ENCODE measurements at places on chromosomes 1 and 21.

DNA sequence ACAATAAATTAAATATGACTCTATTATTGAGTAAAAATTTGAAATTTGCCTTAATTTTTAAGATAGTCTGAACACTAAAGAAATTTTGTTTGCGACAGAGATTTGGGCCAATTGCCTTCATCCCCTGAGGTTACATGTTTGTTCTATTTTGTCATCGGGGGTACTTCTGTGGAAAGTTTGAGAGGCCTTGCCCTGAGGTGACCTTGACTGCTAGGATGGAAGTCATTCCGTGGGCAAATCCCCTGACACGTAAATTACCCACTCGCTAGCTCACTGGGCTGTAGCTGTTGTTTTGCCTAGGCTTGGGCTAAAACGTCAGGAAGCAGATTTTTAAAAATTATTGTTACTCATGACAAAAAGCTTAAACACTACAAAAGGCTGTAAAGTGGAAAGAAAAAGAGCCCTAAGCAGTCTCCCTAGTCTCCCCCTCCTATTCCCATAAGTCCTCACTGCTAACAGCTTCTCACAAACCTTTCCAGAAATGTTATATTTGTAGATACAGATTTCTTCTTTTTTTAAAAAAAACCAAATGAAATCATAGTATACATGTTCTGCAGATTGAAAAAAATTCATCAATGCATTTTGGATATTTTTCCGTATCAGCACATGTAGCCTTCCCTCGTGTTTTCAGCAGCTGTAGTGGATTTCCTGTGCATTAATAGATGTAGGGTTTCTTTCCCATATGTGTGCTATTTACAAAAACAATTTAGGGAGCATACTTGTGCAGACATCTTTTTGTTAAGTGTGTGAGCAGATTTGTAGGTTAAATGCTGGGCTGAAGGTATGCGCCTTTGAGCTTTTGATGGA is 142.7 kb downstream of the MRPS6 start:
- no peak for DNase-seq

DNA sequence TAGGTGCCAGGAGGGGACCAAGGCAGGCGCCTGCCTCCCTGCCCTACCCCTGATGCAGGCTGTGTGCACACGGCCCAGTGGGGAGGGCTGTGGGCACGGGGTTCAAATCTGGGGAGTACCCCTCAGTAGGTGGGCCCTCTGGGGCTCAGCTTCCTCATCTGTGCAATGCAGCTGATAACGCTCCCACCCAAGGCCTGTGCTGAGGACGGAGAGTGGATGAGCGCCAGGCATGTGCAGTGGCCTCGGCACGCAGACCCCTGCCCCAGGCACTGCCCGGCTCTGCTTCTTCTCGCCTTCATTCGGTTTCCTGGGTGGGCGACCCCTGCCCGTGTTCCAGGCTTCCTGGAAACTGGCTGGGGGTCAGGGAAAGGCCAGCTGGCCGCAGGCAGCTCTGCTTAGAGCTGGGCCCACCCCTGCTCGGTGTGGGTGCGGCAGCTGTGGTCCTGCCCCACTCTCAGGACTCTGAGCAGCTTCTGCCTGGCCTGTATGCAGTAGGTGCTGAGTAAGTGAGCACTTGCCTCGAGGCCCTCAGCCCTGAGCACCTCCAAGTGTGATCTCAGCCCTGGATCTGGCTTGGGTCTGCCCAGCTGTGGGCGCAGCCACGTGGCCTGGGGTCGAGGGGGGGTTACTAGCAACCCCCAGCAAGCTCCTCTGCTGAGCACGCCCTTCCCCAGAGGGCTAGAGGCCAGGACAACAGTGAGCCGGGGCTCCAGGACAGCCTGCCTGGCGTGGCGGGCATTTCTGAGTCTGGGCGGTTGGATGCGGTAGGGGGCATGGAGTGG is 11.9 kb upstream of the TNFRSF14 start:
- DNase-seq = no peak

DNA sequence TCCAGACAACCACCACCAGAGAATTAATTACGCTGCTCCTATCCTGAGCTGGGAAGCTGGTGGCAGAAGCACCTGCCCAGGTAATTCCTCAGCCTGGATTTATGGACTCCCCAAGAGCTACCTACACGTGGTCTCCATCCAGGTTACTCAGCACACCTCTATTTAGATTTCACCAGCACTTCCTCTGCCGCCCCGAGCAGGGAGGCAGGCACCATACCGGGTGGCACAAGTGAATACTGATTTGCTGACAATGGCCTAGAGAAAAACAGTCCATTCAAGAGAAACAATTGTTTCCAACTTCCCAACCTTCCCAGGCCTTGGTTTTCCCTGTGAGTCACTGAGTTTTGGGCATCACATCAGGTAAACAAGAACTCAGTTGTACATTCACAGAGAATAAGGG is 134.3 kb downstream of the MATN1 start:
- no peak for DNase-seq

- DNase-seq = no peak
Observed at GRCh38 chr1:53869454-53870117, 20.0 kb downstream of the YIPF1 start.

GRCh38 chr1:4673494-4673893 is 19.1 kb downstream of the AJAP1 start:
- DNase-seq = no peak

- DNase-seq = no peak
Observed at GRCh38 chr1:162835157-162835899, 25.6 kb downstream of the CCDC190 start.

- peak; percentile 84 for DNase-seq
Observed at GRCh38 chr1:17437580-17438317, 1.7 kb downstream of the RCC2 start.

DNA sequence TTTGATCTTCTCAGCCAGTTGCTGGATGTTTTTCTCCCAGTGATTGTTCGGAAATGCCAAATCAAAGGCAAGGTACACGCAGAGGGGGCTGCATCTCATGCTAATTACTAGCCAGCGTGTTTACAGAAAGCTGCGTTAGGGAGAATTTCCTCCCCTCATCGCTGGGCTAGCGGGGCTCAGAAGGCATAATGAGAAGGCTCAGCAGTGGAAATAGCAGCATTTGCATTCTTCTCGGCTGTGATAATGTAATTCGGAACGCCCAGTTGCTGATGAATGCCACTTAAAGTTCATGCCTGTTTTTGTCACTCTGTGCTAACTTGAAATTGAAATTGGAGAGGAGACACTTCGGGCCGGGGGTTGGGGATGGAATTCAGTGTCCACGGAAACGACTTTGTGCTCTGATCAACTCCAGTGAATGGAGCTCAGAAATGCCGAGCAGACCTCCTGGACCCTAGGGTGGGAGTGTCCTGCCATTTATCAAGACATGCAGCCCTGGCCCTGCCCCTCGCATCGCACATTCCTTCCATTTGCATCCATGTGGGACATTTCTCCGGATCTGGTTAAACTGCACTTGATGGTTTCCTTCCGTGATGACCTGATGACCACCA is 313.4 kb upstream of the C1orf174 start:
- DNase-seq = no peak

DNA sequence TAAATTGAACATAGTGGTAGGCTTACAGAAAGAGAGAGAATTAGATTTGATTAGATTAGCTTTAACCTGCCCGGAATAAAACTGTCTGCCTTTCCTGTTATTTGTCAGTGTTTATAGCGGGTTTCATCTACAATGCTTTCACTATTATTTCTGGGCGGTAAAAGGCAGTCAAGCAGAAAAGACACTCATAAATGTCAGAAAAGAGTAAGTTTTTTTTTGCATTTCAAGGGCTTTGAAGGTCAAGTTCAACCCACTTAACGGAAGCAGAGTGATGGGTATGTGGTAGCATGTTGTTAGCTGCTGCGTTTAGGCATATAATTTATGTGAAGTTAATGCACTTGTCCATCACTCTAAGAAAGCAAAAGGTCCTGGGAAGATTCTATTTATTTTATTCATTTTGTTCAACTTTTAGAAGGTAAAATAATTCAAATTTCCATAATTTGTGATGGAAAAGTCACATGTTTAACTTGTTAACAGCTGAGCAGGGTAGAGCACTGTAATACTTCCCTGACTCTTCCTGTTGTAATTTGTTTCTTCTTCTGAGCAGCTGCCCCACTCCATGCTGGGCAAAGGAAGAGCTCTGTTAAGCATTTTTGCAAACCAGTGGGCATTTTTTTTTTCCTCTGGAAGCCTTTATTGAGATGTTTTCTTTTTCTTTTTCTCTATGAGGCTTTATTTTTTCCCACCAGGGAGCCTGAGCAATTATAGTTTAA is 220.1 kb downstream of the ST6GALNAC3 start:
- peak; percentile 28 for DNase-seq

DNA sequence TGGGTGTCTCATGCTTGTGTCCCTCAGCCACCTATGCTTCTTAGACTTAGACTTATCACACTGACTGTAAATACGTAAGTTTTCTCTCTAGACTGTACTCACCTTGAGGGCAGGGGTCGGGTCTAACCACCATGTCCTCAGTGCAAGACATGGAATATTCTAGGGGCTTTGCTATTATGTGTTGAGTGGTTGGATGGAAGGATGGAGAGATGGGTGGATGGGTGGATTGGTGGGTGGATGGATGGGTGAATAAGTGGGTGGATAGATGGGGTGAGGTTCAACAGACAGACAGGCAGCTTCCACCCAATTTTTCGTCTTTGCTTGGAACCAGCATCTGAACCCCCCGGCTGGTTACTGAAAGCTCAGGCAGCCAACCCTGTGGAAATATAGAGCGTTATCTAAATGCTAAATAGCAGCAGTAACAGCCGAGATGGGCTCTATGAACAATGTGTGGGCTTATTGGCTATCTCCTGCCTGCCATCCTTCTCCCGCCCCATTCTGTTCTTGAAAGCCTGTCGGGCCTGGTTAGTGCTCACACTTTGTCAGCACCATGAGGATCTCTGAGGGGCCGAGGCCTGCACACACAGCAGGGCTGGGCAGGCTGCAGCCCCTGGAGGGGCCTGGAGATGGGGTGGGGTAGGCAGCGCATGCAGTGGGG is 130.7 kb downstream of the ACTL8 start:
- no peak for DNase-seq

- DNase-seq = peak; percentile 88
Observed at GRCh38 chr1:153510984-153511410, 24.8 kb downstream of the S100A6 start.

DNA sequence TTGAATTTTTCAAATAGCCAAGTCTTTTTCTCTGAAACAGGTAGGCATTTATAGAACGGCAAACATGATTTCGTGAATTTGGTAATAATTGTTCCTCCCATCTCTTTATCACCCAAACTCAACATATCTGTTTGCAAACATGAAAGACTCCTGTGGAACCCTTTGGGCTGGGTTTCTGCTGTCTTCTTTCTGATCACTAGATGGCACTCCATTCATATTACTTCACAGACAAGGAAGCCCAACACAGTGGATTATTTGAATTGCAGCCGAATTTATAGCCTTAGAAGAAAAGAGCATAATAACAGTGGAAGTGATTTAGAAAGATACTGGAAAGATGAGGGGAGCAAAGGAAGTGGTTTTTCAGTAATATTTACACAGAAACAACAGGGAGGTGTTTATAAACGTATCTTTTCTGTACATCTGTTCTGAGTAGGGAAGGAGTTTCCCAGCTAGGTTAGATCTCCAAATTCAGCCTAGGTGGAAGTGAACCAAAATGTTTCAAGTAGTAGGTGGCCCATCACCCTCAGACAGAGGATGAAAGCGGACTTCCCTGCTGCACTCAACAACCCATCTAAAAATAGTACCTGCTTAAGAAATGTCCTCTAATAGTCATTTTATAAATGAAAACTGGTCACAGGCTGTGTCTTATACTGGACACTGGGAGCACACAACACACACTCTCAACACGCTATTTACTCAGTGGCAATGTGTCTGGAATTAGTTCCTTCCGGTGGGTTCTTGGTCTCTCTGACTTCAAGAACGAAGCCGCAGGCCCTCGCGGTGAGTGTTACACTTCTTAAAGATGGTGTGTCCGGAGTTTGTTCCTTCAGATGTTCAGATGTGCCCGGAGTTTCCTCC is 67.6 kb downstream of the MAP3K21 start:
- DNase-seq = peak; percentile 76

DNA sequence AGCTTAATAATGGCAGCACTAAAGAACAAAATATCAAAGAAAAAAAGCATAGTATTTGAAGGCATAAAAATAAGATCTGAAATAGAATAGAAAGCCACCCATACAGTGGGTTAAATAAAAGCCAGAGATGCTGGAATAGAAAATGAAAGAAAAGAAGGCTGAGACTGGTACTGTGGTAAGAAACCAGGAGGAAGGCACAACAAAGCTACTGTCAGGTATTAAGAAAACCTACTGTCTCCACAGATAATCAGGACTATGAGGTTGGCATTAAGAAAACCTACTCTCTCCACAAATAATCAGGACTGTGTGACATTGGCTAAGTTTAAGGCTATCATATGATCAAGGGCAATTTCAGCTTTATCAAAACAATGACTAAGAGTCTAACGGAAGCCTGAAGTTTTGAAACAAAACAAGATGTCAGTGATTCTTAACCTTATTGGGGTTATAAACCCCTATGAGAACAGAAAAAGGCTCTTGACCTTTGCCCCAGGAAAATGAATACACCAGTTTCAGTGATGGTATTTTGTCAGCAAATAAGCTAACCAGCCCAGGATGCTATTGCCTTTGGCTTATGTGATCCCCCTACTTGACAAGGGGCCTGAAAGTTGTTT is 24.4 kb downstream of the MCOLN2 start:
- DNase-seq = peak; percentile 18

- DNase-seq = no peak
Observed at GRCh38 chr1:90412563-90412962, 304.5 kb downstream of the BARHL2 start.

DNA sequence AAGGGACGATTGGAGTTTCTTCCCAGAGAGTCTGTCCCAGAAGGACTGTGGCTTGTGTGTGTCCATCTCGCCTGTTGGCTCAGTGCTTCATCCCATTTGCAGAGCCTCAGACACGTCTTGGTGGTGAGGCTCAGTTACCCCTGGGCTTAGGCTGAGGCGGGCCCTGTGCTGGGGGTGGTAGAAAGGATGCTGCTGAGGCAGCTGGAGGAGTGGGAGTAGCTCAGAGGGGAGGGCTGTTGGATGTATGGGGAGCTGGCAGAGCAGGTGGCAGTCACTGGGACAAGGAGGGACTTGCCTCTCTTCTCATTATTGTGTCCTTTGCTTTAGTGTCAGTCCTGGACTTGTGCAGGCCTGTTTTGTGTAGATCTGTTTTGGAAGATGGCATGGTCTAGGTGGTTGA is 7.3 kb upstream of the MIIP start:
- no peak for DNase-seq

GRCh38 chr1:65063025-65063424 is 85.0 kb upstream of the AK4 start:
- DNase-seq = peak; percentile 56

- DNase-seq = no peak
Observed at GRCh38 chr1:54392401-54392800, 13.8 kb downstream of the SSBP3 start.

- no peak for DNase-seq
Observed at GRCh38 chr1:58812468-58812867, 28.6 kb upstream of the JUN start.

DNA sequence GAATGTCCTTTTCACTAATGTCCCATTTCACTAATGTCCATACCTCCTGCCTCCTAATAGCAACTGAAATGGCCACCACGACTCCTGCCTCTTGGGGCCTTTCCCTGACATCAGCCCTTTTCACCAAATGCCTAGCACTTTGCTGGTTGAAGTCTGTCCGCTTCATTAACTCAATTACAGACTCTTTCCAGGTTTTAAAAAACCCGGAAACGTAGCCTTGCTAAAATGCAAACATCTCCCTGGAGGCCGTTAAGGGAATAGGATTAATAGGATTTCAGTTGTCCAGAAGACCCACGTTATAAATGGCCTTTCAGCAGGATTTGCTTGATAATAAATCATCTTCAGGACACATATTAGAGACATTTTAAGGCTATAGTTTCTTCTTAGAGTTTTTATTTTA is 25.7 kb upstream of the ERO1B start:
- DNase-seq = no peak

GRCh38 chr1:90504509-90504908 is 212.6 kb downstream of the BARHL2 start:
- no peak for DNase-seq

All from DMS53 (cell line).